ENCODE measurements at places on chromosomes 1 and 21.

DNA sequence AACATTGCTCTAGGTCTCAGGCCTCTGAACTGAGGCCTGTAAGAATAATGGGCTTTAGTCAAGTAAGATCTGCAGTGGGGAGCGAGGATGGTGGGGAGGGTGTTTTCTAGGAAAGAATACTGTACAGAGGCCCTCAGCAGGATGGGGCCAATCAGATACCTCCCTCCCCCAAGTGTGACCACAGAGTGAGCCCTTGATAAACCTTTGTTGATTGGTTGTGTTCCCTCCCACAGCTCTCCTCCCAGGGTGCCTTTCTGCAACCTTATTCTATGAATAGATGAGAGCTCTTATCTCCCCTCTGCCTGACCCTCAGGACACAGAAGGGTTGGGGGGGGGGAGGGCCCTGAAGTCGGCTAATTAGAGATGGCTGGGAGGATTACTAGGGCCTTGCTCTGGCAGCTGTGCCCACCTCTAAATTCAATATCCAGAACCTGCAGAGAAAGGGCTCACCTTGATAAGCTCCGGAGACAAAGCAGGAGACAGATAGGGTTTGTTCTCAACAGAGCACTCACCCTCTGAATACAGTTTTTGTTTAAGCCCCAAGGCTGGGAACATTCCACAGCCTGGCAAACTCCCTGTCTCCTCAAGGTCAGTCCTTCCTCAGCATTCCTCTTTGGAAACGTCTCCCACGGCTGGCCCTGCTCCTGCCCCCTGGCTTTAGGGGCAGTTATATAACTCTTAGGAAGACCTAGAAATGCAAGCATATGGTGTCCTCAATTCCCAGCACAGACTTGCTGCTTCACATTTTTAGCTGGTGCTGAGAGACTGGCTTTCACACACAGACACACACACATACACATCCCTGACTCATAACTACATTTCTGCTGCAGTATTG lies 42.9 kb downstream of the ATP1A1 start:
- DNase-seq, result no peak

GRCh38 chr1:194342484-194343262 lies 1156.3 kb upstream of the B3GALT2 start:
- peak; percentile 29 for DNase-seq

DNA sequence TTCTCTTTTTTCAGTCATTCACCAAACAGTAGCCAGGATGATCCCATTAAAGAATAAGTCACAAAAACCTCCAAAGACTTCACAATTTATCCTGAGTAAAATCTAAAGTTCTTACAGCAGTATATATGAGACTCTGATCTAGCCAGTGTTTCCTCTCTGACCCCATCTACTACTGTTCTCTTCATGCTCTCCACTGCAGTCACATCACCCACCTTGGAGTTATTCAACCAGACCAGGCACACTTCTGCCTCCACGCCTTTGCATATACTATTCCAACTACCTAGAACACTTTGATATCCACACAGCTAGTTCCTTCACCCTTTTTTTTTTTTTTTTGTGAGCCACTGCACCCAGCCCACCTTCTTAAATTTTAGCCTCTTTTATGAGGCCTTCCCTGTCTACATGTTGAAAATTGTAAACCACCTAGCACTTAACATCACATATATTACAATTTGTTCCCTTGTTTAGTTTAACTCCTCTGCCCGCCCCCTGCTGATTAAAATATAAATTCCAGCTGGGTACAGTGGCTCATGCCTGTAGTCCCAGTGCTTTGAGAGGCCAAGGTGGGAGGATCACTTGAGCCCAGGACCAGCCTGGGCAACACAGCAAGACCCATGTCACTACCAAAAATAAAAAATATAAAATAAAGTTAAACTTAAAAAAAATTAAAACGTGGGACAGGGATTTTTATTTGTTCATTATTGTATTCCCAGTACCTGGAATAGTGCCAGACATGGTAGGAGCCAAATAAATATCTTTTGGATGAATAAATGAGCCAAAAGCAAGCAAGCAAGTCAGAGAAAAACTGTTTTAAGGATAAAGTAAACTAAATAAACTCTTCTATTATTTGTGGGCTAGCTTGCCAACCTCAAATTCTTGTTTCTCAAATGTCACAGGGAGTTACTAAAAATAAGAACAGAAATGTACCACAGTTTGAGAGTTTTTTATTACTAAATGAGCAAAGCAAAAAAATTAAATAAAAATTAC lies 35.2 kb upstream of the MUTYH start:
- no peak for DNase-seq

DNA sequence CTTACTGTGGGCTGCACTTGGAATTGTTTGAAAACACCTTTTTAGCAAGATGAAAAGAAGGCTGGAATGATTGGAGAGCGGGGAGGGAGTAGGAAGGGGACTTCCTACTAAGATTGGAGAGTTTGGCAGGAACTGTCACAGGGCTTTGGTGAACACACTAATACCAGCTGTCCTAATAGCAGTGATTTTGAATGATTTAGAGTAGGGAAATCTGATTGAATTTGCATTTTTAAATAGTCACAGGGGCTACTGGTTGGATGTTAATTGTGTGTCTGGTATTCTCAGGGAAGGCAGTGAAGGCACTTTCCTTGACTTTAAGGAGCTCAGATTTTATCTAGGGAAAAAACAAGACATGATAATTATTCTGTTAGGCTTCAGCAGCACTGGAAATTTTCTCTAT lies 2.5 kb upstream of the HMGCL start:
- DNase-seq, result no peak

GRCh38 chr21:45260191-45260825 lies 27.4 kb downstream of the POFUT2 start:
- DNase-seq, result no peak

GRCh38 chr1:175537571-175537970 lies 205.8 kb downstream of the TNR start:
- no peak for DNase-seq

DNA sequence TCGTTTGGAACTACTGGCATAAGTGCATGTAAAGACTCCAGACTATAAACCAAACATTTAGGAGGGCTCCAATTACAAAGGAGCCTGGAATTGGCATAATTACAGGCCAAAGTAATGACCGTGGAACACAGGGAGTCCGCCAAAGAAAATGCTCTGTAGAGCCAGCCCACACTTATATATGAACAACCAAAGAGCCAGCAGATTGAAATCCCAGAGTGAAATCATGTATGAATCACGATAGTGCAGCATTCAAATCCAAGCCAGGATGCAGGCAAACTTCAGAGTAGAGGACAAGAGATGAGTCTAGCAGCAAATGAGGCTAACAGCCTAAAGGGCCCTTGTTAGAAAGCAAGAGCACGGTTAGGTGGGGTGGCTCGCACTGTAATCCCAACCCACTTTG lies 13.1 kb downstream of the VPS26C start:
- DNase-seq, result no peak

DNA sequence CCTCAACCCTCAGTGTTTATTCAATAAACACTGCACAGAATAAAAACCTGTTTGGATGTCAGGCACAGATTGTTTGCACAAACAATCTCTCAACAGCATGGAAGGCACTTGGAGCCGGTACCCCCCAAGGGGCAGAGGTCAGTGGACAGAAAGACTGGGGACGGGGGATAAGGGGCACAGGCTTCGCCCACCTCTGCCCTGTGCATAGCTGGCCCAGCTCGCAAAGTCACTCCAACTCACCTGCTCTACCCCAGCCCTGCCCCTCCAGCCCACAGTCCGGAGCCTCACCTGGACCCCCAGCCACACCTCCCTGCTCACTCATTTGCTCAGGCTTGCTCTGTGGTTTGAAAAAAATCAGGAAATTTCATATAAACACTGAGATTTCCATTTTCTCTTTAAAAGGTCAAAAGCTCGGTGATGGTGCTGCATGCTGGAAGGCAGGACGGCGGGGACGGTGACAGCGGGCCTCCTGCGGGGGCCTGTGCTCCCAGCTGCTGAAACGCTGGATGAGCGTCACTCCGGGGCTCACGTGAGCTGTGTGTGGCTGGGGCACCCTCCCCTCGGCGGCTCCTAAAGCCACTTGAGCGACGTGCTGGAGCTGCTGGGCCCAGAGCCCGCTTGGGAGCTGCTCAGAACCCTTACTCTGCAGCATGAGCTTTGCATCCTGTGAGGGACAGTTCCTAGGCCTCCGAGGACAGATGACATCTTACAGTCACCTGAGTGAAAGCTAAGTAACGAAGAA lies 54.5 kb downstream of the PRDM15 start:
- no peak for DNase-seq

DNA sequence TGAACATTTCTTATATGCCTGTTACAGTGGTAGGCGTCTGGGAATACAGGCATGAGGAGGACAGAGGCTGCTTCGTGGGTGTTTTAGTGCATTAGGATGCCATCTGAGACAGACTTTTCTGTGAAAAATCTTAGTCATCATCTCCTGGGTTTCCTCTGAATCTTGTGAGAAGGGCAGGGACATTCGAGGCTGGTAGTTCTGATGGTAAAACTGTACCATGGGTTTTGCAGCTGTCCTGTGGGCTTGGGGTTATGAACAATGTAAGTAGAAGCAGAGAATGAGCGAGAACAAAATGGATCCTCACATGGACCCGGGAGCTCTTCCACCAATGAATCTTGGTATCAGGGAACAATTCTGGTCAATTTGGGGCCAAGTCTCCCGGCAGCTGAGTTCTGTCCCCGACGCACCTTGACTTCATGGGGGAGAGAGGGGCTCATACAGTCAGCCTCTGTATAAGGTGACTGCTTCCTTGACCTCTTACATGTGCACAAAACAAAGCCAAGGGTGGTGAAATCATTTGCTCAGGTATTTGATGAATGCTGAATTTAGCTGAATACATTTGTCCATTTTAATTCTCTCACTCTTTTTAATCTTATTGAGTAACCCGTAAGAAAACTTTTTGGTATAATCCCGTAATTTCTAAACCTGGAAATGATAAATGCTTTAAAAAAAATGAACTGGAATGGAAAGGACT lies 63.6 kb upstream of the ERRFI1 start:
- no peak for DNase-seq

- DNase-seq, result no peak
Observed at GRCh38 chr1:85313888-85314696, 37.7 kb upstream of the BCL10 start.

- DNase-seq, result no peak
Observed at GRCh38 chr1:173715538-173715844, 710 bp downstream of the KLHL20 start.

- no peak for DNase-seq
Observed at GRCh38 chr1:2847086-2847985, 45.8 kb upstream of the TTC34 start.

DNA sequence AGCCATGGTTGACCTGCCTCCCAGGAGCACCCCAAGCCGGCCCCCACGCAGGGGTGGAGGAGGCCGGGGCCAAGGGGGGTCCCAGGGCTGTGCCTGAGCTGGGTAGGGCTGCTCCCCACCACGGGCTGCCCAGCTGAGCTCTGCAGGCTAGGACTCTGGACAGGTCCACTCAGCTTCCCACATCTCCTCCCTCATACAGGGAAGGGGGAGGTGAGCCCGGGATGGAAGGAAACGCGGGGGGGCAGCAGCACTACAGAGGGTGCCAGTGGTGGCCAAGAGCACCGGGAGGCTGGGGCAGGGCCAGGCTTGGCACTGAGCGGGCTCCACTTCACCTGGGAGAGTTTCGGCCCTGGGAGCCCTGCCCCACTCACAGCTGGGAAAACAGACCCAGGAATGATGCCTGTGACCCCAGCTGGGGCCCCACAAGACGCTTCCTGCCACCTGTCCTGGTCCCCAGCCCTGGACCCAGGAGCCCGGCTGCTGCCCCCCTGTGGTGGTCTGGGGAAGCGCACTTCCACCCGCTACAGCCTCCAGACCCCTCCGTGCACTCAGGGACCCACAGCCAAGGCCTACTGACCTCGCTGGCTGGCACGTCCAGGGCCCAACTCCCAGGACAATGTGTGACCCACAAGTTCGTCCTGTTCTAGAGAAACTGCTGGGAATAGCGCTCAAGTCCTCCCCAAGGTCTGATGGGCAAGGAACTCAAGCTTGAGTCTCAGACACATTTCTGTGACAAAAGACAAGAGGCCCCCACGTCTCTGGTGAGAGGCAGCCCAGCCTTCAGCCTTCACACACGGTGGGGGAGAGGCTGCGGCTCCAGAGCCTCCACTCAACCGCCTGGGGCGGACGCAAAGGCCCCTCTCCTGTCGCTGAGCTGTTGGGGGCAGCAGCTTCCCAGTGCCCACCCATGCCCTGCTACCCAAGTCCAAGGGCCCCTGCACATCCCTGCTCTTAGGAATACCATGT lies 3.0 kb downstream of the AURKAIP1 start:
- no peak for DNase-seq

- DNase-seq, result no peak
Observed at GRCh38 chr1:109719337-109719837, 7.3 kb downstream of the GSTM5 start.

DNA sequence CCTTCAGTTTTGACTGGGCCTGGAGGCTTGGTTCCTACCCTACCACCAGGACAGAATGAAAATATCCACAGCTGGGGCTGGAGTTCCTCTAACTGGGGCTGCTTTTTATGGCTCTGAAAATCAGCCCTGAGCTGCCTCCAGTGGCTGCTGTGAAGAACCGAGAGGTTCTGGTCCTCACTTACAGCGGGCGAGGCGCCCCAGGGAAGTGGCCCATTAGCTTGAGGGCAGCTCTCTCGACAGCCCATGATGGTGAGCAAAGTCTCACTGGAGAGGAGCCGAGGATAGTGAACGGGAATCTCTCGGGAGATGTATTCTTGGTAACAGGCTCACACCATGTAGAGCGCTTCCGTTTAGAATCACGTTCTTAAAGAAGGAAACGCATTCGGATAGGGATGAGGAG lies 459.7 kb downstream of the KIF26B start:
- no peak for DNase-seq

DNA sequence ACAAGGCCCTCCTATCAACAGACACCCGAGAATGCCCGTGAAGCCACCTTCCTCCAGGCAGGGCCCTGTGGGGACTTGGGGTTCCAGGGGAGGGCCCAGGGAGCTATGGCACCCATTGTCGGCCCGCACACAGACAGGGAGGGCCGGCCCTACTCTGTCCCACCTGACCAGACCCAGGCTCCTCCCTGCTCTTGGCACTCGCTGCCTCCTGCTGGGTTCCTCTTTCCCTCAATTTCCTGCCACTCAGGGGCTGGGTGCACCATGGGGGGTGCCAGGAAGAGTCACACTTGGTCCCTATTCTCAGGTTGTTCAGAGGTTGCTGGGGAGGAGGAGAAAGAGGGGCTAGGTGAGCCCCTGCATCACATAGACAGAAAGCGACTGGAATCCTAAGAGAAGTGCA lies 8.0 kb upstream of the OXCT2 start:
- no peak for DNase-seq

DNA sequence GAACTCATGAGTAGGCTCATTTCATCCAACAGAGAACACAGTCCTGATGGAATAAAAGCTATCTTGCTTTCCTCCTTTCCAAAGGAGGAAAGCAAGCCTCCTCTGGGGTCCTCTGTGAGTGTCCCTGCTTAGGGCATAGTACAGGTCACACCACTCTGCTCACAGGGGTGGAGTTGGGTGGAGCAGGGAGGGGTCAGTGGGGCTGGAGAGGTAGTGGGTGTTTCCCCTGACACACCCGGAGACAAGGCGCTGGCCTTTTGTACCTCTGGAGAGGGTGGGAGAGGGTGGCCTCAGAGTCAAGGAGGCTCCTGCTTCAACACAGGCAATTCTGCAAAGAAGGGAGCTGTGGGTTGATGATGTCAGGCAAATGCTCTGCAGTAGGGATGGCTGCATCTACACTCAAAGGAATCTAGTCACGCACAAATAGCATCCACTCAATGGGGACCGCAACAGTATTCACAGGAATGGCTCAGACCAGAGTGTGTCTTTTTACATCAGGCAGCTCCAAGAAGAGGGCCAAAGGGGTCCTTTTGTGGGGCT lies 58.6 kb upstream of the PLXNA2 start:
- DNase-seq, result no peak
